ENCODE measurements at places on chromosomes 4 and X.

GRCh38 chr4:168741281-168742173 is 244.7 kb downstream of the PALLD start:
- no peak for DNase-seq

DNA sequence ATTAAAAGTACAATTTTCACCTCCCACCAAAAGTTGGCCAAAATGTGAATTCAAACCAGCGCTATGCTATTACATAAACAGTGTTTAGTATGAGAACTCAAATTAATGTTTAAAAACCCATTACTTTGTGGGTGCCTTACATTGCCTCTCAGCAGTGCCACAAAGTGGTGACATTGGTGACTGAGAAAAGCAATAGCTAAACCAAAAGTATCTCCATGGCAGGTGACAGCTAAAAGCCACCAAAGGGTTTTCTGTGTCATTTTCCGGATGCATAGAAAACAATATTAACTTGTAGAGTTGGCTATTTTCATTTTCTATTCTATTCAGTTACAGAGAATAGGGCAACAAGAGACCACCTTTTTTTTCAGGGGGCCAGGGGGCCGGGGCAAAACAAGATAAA is 261.2 kb downstream of the MAPK10 start:
- DNase-seq = no peak

GRCh38 chr4:108244606-108245005 is 75.9 kb upstream of the LEF1 start:
- no peak for DNase-seq

GRCh38 chrX:22730542-22730941 is 269.2 kb upstream of the DDX53 start:
- DNase-seq = no peak

DNA sequence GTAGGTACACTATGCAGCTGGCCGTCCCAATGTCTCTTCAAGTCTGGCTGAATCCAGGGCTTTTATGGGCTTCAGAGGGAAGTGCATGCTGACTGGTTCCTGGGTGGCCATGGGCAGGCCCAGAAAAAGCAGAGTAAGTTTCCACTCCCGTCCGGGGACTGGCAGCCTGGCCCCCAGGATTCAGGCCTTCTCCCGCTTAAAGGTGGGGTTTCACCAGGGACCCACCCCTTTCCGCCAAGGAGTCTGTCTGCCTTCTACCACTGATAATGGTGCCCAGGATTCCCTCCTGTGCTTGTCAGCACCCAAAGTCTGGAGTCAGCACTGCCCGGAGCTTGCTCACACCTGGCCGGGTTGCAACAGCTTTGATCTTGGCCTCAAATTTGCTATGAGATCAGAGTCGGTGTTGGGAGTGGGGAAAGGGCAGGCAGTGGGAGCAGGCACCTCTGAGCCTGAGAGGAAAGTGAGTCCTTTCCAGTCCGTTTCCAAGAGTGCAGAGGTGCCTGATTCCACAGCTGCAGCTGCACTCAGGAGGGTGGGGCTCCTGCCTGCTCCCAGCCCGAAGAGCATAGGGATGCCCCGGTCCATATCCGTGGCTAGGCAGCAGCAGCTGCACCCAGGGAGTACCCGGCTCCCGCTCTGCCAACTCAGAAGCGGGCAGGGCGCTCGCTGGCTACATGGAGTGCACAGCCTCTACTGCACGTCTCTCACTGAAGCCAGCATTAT is 1344.3 kb upstream of the ADGRL3 start:
- no peak for DNase-seq

GRCh38 chr4:41303372-41304118 is 46.8 kb downstream of the UCHL1 start:
- no peak for DNase-seq

- no peak for DNase-seq
Measured at GRCh38 chrX:55290963-55291362, 26.2 kb upstream of the PAGE3 start.

DNA sequence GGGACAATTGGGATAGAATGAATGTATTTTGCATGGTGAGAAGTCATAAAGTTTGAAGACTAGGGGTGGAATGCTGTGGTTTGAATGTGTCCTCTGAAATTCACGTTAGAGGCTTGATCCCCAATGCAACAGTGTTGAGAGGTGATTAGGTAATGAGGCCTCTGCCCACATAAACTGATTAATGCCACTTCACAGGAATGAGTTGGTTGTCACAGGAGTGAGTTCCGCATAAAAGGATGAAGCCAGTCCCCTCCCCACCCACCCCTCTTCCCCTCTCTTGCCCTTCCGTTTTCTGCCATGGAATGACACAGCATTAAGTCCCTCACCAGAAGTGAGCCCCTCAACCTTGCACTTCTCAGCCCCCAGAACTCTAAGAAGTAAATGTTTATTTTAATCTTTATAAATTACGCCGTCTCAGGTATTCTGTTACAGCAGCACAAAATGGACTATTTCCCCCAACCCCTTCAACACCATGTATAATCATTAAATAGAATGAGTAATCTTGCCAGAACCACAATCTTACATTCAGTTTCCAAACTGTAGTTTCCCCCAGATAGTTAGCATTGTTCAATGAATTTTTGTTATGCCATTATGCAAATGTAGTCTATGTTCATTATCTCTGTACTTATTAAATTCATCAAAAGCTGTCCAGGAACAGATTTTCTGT is 5.5 kb upstream of the MMAA start:
- DNase-seq = no peak

DNA sequence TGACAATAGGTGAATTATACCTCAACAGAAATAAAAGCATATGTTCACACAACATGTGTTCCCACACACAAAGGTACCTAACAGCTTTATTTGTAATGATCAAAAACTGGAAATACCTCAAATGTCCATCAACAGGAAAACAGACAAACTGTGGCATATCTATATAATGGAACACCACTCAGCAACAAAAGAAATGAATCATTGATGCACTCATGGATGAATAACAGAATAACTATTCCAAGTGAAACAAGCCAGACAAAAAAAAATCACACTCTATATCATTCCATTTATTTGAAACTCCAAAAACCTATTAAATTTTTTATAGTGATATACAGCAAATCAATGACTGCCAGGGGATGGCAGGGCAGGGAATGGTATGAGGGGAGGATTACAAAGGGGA is 148.1 kb downstream of the PLS3 start:
- no peak for DNase-seq

DNA sequence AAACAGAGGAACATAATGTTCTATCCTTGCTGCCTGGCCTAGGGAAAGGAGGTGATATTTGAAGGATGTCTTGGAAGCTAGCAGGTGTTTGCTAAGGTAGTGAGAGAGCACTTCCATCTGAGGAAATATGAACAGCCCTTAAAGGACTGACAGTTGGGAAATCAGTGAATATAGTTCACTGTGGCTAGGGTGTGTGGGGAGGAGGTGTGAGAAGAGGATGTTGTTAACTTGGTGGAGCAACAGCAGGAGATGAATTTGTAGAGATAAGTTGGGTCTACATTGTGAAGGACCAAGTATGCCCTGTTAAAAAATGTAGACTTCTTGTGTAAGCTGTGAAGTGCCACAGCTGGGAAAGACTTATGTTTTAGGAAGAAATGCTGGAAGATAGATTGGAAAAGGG is 25.5 kb downstream of the TBC1D19 start:
- DNase-seq = no peak

DNA sequence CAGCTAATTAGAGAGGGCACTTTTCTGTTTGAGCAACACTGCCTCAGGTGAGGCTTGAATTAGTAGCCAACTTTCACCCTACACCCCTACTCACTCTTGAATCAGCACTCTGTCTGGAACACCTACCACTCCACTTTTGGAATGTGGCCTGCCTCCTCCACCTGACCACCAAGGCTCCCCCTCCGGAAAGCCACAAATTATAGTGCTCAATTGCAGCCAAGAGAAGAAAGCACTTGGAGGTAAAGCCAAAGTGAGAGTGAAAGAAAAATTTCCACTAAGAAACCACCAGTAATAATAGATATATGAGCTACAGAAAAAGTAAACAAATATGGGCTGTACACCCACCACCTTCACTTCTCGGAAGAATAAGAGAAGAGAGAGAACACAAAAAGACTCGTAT is 41.1 kb downstream of the PPP3CA start:
- DNase-seq = no peak

- no peak for DNase-seq
Measured at GRCh38 chr4:36164900-36165630, 79.2 kb downstream of the ARAP2 start.

- no peak for DNase-seq
Measured at GRCh38 chrX:21047034-21047455, 327.2 kb upstream of the CNKSR2 start.

DNA sequence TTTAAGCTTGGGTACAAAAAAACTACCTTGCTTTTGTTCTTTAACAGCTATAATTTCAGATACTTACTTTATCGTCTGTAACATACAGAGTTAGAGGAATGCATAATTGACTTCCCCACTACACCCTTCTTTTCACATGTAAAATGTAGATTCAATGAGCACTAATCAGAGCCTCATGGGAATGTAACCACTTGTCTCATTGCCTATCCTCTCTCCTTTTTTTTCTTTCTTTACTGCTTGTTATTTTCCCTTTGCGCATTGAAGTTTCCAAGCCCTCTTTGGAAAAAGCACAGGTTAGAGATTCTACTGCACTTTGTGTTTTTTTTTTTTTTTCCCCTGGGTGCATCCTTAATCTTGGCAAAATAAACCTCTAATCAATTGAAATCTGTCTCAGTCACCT is 965.1 kb upstream of the PABPC4L start:
- DNase-seq = no peak

DNA sequence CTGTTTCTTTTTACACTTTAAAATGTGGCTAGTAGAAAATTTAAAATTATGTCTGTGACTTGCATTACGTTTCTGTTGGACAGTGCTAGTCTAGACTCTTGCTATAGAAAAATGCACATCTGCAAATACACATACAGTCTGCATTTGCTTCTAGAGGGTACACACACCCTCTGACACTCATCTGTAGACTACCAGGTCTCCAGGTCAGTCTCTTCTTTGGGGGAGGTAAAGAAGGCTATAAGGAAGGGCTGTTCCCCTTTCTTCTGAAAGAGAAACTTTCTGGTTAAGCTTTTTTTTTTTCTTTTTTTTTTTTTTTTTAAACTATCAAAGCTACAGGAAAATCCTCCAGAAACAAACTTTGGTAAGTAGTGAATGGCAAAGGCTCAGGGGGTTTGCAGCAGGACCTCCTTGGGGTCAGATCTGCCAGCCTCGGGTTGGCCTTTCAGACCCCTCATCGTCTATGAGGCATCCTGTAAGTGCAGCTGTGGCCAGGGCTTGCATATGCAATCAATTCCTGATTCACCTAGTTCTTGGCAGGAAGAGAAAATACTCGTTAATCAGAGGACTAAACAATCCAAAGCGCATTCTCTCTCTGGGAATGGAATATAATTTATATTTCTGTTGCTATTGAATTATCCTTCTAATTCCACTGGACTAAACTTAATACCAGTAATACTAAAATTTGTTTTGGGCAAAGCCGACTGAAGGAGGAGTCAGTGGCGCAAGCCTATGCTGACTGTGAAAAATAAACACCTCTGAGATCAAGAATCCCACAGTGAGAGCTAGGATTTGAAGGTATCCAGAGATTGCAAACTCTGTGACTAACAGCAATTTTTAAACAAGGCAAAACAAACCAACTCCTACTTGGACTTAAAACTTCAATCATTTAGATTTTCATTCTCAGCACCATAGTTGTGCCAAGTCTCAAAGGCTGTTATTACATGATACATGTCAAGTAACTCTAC is 109.3 kb upstream of the TBC1D9 start:
- DNase-seq = no peak

DNA sequence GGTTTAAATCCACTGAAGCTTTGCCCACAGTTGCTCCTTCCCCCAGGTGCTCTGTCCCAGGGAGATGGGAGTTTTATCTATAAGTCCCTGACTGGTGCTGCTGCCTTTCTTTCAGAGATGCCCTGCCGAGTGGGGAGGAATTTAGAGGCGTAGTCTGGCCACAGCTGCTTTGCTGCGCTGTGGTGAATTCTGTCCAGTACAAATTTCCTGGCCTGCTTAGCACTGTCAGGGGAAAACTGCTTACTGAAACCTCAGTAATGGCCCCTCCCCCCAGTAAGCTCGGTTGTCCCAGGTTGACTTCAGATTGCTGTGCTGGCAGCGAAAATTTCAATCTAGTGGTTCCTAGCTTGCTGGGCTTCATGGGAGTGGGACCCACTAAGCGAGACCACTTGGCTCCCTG is 40.1 kb downstream of the UGT2B17 start:
- no peak for DNase-seq

DNA sequence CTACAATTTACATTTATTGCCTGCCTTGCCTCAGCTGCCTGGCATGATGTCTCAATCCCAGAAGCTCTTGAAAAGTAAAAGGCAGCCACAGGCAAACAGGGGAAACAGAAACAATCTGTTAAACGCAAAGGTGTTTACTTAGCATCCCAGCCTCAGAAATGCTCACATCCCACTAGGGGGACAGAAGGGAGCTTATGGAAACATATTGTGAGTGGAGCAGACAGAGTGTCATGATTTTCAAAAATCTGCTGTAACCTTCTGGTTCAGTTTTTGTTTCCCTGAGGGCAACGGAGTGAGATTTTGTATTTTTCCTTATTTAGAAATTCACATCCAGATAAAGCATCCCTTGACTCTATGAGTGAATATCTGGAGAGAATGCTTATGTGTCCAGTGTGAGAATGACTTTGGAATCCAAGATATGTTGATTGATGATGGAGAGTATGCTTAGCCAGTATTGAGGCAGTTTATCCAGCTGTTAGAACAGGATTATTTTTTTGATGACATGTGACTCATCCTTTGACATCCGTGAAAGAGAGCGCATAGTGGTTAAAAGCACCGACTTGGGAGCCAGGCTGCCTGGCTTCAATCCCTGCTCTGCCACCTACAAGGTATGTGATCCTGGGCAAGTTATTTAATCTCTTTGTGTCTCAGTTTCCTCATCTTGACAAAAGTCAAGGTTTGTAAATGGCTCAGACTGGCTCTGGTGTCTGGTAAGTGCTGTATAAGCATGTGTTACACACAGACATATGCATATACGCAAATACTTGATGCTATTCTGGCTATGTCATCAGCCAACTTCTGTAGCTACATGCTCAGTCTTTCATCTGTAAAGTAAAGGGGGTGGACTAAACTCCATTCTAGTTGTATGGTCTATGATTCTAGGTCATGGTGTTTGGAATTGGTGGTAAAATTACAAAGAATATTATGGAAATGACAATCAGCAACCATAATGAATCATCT is 381.2 kb downstream of the RAPGEF2 start:
- no peak for DNase-seq

DNA sequence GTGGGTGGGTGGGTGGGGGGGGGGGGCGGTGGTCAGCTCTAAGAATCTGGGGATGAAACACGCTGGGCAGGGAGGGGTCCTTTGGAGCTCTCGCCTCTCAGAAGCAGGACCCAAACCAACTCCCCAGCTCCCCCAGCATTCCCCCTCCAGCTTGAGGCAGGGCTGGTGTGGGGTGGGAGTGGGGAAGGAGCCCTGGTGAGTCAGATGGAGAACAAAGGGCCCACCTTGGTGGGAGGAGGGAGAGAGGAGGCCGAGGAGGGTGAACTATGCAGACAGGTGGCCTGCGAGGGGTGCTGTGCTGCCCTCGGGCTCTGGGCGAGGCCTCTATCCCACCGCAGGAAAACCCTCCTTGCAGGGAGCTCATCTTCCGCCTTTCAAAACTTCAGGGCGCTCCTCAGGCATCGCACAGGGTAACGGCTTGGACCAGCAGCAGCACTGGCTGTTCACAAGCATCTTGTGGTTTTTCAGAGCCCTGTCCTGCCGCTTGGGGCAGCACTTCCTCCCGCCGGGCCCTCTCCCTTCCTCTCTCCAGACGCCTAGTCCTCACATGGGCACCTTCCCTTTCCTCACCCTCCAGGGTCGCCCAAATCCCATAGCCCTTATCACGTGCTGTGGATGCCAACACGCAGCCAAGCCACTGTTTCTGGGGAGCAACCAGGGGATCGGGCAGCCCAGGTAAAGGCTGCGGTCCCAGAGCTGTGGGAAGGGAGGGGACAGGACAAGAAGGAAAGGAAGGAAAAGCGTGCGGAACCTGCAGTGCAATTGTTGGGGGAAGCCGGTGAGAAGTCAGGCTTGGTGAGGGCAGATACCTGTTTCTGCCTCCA is 34.0 kb upstream of the GRPEL1 start:
- peak; percentile 26 for DNase-seq
